Kidney tubule cell (primary cell): ENCODE measurements at places on chromosomes 1 and 21.

GRCh38 chr1:118202076-118202608 lies 17.1 kb upstream of the SPAG17 start:
- no peak for DNase-seq

GRCh38 chr1:211876851-211877590 lies 46.5 kb upstream of the LPGAT1 start:
- DNase-seq: no peak

- DNase-seq: no peak
These were observed 11.5 kb upstream of the HSD17B7 start for GRCh38 chr1:162779043-162779442.

DNA sequence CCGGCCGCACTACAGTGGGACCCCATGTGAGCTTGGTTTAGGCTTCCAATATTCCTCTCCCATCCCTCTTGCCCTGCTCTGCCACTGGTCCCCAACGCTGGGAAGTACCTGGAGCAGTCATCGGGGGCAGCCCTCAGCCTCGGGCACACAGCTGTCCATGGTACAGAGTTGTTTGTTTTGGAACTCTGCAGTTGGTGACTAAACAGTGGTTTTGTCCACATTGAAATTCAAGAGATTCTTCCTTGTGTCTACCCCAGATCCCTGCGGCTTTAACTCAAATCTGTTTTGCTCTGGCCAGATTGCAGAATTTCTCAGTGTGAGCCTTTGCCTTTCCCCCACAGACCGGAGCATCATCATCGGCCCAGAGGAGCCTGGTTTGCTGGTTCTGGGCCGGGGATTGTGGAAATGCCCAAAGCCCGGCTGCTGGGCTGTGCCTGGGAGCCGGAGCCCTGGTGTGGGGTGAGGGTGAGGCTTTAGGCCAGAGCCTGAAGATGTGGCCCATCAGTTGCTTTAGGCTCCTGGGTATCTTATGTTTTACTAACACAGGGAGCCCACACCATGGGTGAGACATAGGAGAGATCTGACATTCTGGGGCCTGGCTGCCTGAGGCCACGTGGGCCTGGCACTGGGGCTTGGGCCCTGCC lies 93.2 kb downstream of the ARHGEF10L start:
- peak; percentile 63 for DNase-seq

- no peak for DNase-seq
These were observed at the start of gene ERVH48-1 for GRCh38 chr21:42925114-42925926. TSS of gene ERVH48-1 (minus strand) at chr21:42925630. CDS start at chr21:42919006, 6,624 bp downstream.

- no peak for DNase-seq
These were observed 7.0 kb downstream of the SLC30A1 start for GRCh38 chr1:211571998-211572397.

GRCh38 chr1:41673378-41673777 lies 188.9 kb upstream of the EDN2 start:
- DNase-seq: peak; percentile 27

DNA sequence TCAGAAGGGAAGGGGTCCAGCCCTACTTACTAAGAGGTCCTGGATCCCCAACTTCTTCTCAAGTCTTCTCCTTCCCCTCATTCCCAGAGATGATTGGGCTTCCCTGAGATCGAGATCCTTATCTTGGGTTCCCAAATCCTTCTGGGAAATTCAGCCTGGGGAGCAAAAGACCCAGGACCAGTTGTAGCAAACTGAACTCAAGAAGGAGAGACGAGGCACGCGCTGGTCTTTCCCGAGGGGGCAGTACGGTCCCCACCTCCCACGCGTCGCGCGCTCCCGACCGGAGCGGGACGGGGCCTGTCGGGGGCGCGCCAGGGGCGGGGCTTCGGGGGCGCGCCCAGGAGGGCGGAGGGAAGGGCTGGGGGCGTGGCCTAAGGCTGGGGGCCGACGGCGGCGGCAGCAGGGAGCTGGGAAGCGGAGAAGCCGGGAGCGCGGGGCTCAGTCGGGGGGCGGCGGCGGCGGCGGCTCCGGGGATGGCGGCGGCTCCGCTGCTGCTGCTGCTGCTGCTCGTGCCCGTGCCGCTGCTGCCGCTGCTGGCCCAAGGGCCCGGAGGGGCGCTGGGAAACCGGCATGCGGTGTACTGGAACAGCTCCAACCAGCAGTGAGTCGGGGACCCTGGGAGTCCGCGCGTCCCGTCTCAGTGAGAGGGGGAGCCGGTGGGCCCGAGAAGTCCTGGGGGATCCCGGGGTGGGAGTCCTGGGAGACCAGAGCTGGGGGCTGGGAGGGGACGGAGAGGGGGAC lies at the start of gene EFNA3:
Gene EFNA3 (plus strand): TSS at position 369 of the 741 bp plus-strand sequence. CDS start 105 bp downstream, at position 474.
- DNase-seq: peak; percentile 37

DNA sequence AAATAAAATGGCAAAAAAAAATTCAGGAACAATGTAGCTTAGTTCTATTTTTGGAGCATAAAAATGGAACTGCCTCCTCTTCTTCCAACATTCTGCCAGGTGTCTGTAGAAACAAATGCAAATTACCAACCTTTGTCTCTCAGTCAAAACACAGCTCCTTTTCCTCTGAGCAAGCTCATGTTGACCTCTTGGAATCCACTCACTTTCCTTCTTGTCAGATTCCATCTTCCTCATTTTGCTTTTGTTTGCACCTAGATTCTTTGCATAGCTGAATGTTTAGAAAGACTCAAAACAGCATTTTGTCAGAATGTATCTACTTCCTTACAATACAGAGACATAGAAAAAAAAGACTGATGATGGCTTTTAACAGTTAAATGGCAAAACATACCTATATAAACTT lies 178.2 kb downstream of the ADGRL2 start:
- peak; percentile 3 for DNase-seq

DNA sequence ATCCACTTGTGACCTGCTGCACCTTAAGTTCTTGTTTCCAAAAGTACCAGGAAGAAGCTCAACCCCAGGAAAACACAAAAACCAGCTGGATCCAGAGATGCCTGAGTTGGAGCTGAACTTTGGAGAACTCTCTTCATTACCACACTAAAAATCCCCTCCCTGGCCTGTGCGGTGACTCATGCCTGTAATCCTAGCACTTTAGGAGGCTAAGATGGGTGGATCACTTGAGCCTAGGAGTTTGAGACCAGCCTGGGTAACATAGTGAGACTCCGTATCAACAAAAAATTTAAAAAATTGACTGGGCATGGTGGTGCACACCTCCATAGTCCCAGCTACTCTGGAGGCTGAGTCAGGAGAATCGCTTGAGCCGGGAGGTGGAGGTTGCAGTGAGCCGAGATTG lies 6.2 kb downstream of the MAP1LC3C start:
- DNase-seq: peak; percentile 58

DNA sequence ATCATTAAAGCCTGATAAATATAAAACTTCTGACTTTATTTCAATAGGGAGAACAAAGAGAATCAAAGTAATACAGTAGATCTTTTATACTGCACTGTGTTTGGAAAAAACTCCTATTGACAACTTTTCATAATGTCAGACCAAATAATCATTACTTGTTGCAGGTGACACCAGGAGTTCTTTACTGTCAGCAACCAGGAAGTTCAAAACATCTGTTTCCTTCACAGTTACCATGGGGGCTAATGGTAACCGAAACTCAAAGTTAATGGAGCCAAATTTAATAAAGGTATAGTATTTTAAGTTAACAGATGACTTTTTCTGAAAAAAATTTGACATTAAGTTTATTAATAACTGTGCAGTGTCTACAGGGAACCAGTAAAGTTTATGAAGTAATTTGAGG lies 10.6 kb downstream of the EFCAB7 start:
- no peak for DNase-seq

DNA sequence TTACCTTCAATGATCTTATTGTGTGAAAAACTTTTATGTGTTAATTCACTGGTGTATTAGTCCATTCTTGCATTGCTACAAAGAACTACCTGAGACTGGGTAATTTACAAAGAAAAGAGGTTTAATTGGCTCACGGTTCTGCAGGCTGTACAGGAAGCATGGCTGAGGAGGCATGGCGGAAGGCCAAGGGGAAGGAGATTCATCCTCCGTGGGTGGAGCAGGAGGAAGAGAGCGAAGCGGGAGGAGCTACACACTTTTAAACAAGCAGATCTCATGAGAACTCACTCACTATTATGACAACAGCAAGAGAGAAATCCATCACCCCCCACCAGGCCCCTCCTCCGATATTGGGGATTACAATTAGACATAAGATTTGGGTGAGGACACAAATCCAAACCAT lies 44.2 kb upstream of the RGS7 start:
- DNase-seq: peak; percentile 18

DNA sequence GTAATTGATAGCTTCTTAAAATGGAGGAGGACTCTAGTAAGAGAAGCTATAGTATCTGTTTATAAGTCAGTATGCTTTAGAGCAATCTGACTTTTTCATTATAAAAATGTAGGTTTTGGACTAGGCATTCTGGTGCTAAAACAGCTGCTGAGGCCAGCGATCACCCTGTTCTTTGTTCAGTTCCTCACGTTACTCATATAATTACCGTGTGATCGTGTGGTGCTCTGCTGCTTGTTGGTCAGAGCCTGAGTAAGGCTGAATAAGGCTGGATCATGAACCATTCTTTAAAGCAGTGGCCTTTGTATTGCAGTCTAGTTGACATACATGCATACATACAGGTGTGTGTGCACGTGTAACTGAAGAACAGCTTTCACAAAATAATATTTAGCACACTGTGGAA lies 25.2 kb downstream of the CDC42 start:
- DNase-seq: peak; percentile 28

DNA sequence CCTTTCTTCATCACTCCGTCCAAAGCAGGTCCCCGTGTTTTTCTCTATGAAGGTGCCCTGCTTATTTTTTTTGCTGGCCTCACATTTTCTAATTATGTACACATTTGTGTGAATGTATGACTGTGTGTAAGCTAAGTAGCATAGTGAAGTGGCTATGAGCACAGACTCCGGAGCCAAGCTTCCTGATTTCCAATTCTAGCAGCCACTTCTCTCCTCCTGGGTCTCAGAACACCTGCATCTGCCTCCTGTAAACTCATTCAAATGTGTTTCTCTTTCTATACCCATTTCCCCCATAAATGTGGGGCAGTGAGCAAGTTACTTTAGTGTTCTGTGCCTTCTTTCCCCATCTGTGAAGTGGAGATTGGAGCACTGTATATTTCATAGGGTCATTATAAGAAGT lies 2.1 kb downstream of the SLAMF6 start:
- no peak for DNase-seq

DNA sequence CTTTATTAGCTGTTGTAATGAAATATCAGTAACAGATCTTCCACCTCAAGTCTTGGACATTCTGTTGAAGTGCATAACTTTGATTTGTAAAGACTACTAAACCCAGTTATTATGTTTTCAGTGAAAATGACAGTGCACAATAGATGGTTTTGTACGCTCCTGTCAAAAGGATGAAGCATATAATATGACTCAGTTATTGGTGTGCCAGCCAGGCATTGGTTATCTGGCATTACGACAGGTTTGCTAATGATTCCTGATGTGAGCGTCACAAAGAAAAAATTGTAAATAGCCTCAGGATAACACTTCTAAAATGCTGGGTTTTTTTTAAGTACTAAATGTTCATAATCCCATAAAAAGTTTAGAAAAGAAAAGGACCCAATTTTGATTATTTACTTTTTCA lies 147.9 kb downstream of the MAGI3 start:
- DNase-seq: no peak
